Neural crest cell (in vitro differentiated cells): ENCODE measurements at places on chromosomes 11 and 22. TPM values are rescaled to one million over a fixed set of nuclear protein-coding genes. Genes with fewer than 3 reads are reported as not detected.

Gene TECTA
- 1.5 and 1.7 TPM in 2 replicates for total RNA-seq

Gene TBX1
- not detected in 2 replicates for total RNA-seq

Gene B4GALNT4
- 179 and 201 TPM in 2 replicates for total RNA-seq

Gene KDELR3
- 5.1 and 5.3 TPM in 2 replicates for total RNA-seq

Gene KIRREL3
- 0.64 and 0.82 TPM in 2 replicates for total RNA-seq

Gene SHISAL1
- total RNA-seq = 4.2 and 4.3 TPM in 2 replicates

Gene MS4A4E
- total RNA-seq = 0.27 and 0.28 TPM in 2 replicates

Gene KLHL35
- total RNA-seq = 9.4 and 11.6 TPM in 2 replicates

Gene RBMXL2
- total RNA-seq = 0.20 and 0.21 TPM in 2 replicates

GRCh38 chr11:111575740-111576139 is 26.5 kb upstream of the SIK2 start:
- no peaks in the 10 kb centered on the region for H3K27me3 ChIP-seq
- H3K4me3 ChIP-seq = no peak overlapping the region
- no peak for DNase-seq
- peaks cover 18% of the 10 kb centered on the region for H3K4me1 ChIP-seq
- no peaks in the 10 kb centered on the region for H3K36me3 ChIP-seq

GRCh38 chr11:40186437-40187263 is 1272.8 kb downstream of the LRRC4C start:
- no peak overlapping the region for H3K4me3 ChIP-seq
- H3K27ac ChIP-seq = peak overlapping the region; percentile 83

- no peaks in the 10 kb centered on the region for H3K4me1 ChIP-seq
- no peak overlapping the region for H3K4me3 ChIP-seq
- H3K36me3 ChIP-seq = no peaks in the 10 kb centered on the region
- no peak overlapping the region for H3K27ac ChIP-seq
- no peak for DNase-seq
Observed at GRCh38 chr11:113447621-113448315, 27.4 kb downstream of the DRD2 start.

DNA sequence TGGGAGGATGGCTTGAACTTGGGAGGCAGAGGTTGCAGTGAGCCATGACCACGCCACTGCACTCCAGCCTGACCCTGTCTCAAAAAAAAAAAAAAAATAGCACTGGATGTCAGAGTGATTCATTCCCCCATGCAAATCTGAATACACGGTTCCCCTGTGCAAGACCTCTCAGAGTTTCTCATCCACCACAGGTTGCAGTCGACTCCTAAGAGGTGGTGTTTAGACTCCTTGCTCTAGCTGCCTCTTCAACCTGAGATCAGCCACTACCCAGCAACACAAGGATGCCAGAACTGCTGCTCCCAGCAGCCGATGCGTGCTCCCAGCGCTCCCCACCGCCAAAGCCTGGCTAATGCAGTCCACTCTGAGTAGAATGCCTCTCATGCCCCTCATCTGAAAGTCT is 97.5 kb downstream of the PARVA start:
- no peak overlapping the region for H3K4me3 ChIP-seq
- H3K4me1 ChIP-seq = peaks cover 27% of the 10 kb centered on the region
- DNase-seq = no peak
- peaks cover 9% of the 10 kb centered on the region for H3K36me3 ChIP-seq

DNA sequence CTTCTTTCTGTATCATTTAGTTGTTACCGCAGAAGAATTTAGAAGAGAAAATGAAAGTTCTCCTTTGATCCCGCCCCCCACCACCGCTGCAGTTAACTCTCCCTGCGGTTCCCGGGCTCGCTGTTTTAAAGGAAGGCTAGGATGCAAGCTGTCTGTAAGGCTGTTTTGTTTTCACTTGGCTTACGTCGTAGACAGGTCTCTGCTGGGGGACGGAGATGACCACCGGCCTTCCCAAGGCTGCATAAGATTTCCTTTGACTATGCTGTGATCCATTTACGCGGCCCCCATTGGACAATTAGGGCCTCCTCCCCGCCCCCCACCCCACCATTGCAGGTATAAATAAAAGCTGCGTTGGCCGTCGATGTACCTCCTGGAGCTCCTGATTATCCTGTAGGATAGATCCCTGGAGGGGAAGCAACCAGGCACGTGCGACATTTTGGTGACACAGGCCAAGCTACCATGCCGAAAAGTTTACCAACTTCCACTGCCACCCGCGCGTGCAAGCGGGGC is 1.4 kb upstream of the CPT1A start:
- no peak overlapping the region for H3K27ac ChIP-seq
- no peak for DNase-seq
- H3K4me3 ChIP-seq = peak overlapping the region; percentile 68
- no peaks in the 10 kb centered on the region for H3K36me3 ChIP-seq
- H3K4me1 ChIP-seq = peaks cover 20% of the 10 kb centered on the region

GRCh38 chr11:105181100-105181499 is 41.5 kb upstream of the CARD18 start:
- no peaks in the 10 kb centered on the region for H3K36me3 ChIP-seq
- no peak for DNase-seq
- H3K4me1 ChIP-seq = no peaks in the 10 kb centered on the region
- no peak overlapping the region for H3K27ac ChIP-seq
- no peaks in the 10 kb centered on the region for H3K27me3 ChIP-seq

DNA sequence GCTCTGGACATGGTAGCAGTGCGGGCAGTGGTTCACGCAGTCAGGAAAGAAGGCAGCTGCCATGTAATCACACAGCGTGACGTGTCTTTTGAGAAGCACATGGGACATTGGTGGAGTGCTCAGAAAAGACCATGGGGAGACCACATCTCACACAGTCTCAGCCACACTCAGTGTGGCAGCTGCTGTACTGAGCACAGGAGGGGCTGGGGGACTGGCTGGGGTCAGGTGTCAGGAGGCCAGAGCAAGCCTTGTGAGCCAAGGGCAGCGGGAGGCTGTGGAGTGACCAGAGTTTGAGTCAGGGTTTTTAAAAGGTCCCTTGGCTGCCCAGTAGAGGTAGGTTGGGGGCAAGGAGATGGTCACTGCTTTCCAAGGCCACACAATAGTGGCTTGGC is 18.5 kb downstream of the CLDN5 start:
- no peaks in the 10 kb centered on the region for H3K27me3 ChIP-seq
- H3K4me1 ChIP-seq = no peaks in the 10 kb centered on the region
- no peak overlapping the region for H3K4me3 ChIP-seq
- peaks cover 4% of the 10 kb centered on the region for H3K36me3 ChIP-seq
- H3K27ac ChIP-seq = peak overlapping the region; percentile 92

DNA sequence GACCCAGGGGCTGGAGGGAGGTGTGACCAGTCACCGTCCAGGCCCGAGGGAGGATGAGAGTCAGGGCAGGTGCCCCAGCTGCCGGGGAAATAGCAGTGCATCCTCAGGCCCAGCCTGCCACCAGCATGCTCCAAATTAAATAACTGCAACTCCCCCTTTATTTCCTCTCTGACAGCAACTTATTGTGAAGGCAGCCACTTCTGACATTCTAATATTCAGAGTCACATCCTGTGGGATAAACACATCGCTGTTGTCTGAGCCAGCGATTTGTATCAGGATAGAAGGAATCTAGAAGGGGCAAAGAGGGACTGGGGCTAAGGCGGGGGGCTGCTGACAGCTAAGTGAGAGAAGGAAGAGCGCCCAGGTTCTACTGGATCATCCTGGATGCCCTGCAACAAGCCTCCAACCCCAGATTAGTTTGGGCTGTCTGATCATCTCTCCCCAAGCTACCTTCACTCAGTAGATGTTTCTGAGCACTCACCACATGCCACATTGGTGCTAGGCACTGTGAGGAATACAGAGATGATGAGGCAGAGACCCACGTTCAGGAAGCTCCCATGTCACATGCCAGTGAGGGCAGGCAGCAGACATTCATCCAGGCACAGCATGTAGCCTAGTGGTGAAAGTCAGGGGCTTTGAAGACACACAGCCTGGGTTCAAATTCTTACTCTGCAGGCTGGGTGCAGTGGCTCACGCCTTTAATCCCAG is 214.1 kb downstream of the BUD13 start:
- H3K4me1 ChIP-seq = peaks cover 33% of the 10 kb centered on the region
- H3K4me3 ChIP-seq = no peak overlapping the region
- peak overlapping the region; percentile 37 for H3K27ac ChIP-seq
- H3K36me3 ChIP-seq = no peaks in the 10 kb centered on the region

GRCh38 chr22:25111579-25112517 is 87.8 kb upstream of the CRYBB3 start:
- H3K27ac ChIP-seq = peak overlapping the region; percentile 63
- peak overlapping the region; percentile 91 for H3K4me3 ChIP-seq
- H3K4me1 ChIP-seq = peaks cover 45% of the 10 kb centered on the region
- no peaks in the 10 kb centered on the region for H3K36me3 ChIP-seq
